ENCODE measurements at places on chromosomes 7 and 10.
A peak's percentile ranks its signal among the peaks of the same experiment; 100 is the strongest.

DNA sequence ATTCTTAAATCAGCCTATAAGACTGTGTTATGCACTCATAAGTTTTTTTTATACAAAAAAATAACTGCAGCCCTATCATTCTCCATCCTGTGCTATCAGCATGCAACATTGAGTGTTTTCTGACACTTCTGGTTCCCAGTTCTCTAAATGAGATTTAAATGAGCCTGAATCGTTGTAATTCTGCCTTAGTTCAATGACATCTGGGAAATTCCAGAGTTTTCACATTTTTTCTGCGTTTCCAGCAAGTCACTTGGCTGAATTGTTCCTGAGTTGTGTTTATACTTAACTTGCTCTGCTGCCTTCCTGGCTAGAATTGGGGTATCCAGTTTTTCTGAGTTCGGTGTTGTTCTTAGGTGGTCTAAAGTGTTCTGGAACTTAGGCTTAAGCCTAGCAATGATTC, 636.1 kb upstream of the FZD8 start:
- DNase-seq: no peak

- DNase-seq: peak; percentile 20
Measured at GRCh38 chr10:97497572-97498075, 598 bp downstream of the MMS19 start.

DNA sequence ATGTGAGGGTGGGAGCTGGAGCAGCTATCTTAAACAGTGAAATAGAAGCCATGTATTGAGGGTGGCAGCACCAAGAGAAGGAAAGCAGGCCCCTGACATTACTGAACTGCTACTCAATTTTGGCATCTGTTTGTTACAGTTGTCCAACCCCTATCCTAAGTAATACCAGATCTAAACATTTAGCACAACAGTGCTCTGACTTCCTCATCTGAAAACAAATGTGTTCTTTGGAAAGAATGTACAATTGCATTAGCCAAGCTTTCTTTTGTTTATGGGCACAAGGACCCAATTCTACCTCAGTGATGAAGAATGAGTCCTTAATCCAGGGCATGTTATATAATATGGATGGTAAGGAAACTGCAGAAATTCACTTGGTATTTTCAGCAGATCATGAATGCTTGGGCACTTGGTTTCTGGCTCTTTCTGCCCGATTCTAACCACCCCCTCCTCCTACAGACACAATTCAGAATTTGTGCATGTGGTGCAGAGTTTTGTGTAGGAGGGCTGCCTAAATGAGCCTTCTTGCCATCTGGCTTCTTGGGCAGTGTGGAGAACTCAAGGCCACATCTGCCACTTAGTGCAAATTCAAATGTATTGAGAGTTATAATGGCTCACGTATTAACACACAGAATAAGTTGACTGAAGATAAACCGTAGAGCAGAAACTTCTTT, 36.9 kb upstream of the KMT2E start:
- no peak for DNase-seq

DNA sequence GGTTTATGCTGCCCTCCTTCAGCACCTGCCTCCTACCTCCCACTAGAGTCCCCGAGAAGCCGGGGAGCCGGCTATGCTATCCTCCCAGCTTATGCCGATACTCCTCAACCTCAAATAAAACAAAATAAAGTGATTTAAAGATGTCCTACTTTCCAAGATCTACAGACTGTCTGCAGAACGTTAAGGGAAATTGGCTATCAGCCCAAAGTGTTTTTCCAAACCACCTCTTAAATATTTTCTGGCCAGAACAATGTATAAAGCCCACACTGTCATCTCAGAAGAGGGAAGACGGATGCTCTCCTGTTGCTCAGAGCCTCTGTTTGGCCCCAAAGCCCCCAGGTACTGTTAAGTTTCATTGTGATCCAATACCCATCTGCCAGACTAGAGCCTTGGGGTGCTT, 54.0 kb upstream of the MGMT start:
- no peak for DNase-seq

- DNase-seq: no peak
Measured at GRCh38 chr10:110336111-110336721, 31.5 kb upstream of the SMNDC1 start.

DNA sequence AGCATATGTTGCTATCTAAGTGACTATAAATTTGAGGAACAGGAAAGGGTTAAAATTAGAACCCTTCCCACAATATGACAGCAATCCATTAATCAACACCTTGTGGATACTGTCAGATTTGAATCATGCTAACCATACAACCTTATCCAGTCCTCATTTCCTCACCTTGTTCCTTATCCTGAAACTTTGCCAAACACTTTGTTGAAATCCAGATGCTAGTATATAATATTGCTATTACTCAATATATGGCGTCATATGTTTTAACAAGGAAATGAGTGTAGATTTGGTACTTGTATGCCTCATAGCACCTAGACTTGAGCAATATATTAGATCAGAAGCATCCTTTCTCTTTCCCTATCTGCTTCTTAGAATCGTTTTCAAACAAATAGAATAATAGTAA, 66.3 kb upstream of the SLC25A13 start:
- no peak for DNase-seq

- no peak for DNase-seq
Measured at GRCh38 chr10:32205670-32206069, 141.3 kb downstream of the EPC1 start.

- no peak for DNase-seq
Measured at GRCh38 chr7:31791881-31792280, 104.9 kb downstream of the PPP1R17 start.

DNA sequence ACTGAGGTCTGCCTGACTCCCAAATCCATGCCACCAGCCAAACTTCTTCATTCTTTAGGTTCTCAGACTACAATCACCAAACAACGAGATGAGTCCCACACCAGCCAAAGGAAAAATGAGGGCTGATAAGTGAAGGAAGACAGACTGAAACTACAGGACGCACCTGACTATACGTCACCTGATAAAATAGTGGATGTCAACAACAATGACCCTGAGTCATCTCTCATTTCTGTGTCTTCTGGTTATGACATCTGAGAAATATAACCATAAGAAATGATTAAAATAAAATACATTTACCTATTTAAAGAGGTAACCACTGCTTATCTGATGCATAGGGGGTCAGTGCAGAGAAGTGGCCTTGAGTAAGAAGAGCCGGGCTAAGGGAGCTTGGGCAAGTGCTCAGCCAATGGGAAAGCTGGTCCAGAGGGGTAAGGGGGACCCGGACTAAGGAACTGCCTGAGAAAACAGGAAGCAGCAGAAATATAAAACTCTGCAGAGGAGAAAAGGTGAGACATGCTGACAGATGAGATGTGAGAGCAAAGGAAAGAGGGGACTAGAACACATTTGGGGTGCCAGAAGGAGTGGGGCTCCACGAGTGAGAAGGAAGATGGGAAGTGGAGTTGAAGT, 51.8 kb downstream of the HIPK2 start:
- no peak for DNase-seq

- DNase-seq: no peak
Measured at GRCh38 chr10:84008878-84009277, 130.4 kb upstream of the GHITM start.

GRCh38 chr10:44311563-44312051, 73.3 kb downstream of the CXCL12 start:
- DNase-seq: no peak

- no peak for DNase-seq
Measured at GRCh38 chr10:80460399-80461207, 6.5 kb downstream of the TSPAN14 start.

DNA sequence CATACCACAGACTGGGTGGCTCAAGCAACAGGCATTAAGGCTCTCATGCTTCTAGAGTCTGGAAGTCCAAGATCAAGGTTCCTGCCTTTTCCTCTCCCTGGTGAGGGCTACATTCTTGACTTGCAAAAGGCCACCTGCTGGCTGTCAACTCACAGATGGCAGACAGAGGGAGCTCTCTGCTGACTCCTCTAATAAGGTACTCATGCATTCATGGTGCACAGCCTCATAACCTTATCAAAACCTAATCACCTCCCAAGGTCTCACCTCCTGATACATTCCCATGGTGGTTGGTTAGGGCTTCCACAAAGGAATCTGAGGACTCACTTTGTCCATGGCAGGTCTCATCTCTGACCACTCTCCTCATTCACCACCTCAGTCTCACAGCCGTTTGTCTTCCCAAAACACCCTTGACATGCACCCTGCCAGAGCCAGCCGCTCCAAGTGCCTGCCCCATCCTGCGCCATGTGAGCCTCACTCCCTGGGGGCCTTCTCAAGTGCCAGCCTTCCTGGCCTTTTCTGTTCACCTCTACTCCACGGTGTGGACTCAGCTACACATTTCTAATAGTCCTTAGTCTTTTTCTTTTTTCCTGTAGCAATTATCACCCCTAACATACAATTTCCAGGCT, 400.3 kb upstream of the ADARB2 start:
- no peak for DNase-seq

- no peak for DNase-seq
Measured at GRCh38 chr10:13759168-13759567, 172.4 kb downstream of the PRPF18 start.

GRCh38 chr10:129769381-129770116, 194.5 kb downstream of the EBF3 start:
- no peak for DNase-seq

- DNase-seq: no peak
Measured at GRCh38 chr10:91816981-91817380, 18.8 kb downstream of the TNKS2 start.

- no peak for DNase-seq
Measured at GRCh38 chr7:120986650-120987049, 1.9 kb upstream of the CPED1 start.

- DNase-seq: no peak
Measured at GRCh38 chr10:63072951-63073350, 60.2 kb upstream of the NRBF2 start.

DNA sequence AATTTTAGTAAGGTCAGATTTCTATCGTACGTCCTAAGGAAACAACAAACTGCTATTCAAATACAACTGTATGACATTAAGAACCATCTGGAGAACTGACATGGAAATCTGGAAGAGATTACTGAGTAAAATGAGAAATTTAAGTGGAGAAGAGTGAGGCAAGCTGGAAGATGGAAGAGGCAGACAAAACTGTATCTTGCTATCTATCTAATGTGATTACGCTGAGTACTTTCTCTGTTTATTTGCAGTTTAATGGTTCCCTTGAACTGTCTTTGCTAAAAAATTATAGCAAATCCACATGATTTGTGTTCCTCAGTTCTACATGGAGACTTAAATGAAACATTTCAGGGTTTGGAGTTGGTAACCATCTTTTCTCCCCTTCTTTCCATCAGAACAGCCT, 927.1 kb upstream of the MBL2 start:
- no peak for DNase-seq

GRCh38 chr7:646487-646886, 80.0 kb upstream of the DNAAF5 start:
- DNase-seq: no peak

- no peak for DNase-seq
Measured at GRCh38 chr10:9579110-9579705, 1438.5 kb upstream of the CELF2 start.

DNA sequence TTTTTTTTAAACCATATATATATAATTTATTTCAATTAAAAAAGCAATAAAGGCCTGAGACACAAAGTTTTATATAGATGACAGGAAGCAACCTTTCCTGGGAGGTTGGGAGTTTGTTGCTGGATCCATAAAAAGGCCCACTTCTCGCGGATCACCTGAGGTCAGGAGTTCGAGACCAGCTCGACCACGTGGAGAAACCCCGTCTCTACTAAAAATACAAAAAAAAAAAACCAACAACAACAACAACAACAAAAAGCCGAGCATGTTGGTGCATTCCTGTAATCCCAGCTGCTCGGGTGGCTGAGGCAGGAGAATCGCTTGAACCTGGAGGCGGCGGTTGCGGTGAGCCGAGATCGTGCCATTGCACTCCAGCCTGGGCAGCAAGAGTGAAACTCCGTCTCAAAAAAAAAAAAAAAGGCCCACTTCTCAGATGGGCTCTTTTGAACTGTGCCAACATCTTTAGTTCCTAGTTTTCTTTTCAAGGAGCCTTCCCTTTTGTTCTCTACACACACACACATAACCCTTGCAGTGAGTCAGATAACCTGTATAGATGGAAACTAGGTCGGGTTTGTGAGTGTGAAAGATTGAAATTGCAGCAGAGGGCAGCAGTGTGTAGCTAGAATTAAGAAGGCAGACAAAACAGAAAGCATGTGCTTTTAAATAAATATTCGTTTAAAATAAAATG, 1.2 kb upstream of the SMNDC1 start:
- DNase-seq: no peak

GRCh38 chr10:21517134-21518031, 8.1 kb downstream of the SKIDA1 start:
- DNase-seq: no peak

DNA sequence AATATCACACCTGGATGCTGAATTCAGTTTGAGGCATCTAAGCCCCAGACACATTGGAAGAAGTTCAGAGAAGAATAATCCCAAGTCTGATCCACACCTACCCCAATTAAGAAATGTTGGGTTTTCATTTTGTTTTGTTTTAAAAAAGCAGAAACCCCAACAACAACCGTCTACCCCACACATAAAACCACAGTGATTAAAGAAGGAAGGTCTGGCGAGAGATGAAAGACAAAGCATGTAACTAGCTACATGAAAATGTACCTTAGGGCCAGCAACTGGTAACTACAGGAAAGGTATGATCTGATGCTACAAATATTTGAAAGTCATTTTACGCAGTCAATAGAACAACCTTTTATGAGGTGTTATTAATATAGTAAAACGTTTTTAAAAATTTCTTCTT, 1112.3 kb downstream of the GATA3 start:
- no peak for DNase-seq

GRCh38 chr7:43077285-43077684, 35.2 kb upstream of the HECW1 start:
- DNase-seq: no peak

- no peak for DNase-seq
Measured at GRCh38 chr10:132836248-132836831, 50.4 kb upstream of the NKX6-2 start.

GRCh38 chr10:48235501-48235900, 39.0 kb downstream of the FRMPD2 start:
- DNase-seq: no peak

DNA sequence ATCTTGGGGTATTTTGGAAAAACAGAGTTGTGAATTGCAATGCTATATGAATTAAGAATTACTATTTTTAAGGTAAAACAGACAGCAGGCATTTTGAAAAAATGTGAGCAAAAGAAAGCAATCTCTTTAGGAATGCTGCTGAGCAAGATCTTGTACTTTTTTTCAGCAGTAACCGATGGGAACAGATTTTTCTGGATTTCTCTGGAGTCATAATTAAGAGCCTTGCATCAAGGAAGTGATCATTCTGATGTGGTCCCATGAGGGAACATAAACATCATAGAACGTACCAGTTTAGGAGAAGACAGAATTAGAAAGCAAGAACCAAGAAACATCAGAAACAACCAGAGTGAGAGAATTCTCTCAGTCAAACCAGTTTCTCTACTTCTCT, 157.0 kb upstream of the AGR3 start:
- DNase-seq: no peak

Measured in stimulated activated CD8-positive, alpha-beta memory T cell treated with anti-CD3 and anti-CD28 coated beads, Interleukin-7, amount 100 ng/mL, for 1 hour (primary cell).